Uterine smooth muscle cell (primary cell): ENCODE measurements at places on chromosomes 13 and 19. TPM values are rescaled to one million over a fixed set of nuclear protein-coding genes. Genes with fewer than 3 reads are reported as not detected.

Gene PLA2G4C
- 3.2 and 4.6 TPM in 2 replicates for total RNA-seq

Gene MCEMP1
- total RNA-seq, result not detected in 2 replicates

Gene ZNF763
- 0.55 and 1.1 TPM in 2 replicates for total RNA-seq

Gene ZNF829
- total RNA-seq, result 3.7 TPM in 2 replicates

Gene PLD3
- 127 and 267 TPM in 2 replicates for total RNA-seq

Gene NPAS1
- 0.33 and 0.50 TPM in 2 replicates for total RNA-seq

Gene CYP2S1
- total RNA-seq, result 0.22 and 0.25 TPM in 2 replicates

Gene FDX2
- total RNA-seq, result 18.2 and 28.6 TPM in 2 replicates

Gene ZNF154
- 0.44 and 0.87 TPM in 2 replicates for total RNA-seq

Gene SCGB2B2
- under 0.01 TPM in 1 of 2 replicates, not detected in the other for total RNA-seq

Gene ATP8B3
- total RNA-seq, result 1.9 and 2.7 TPM in 2 replicates

Gene CAPN12
- total RNA-seq, result not detected in 2 replicates

Gene LRRC8E
- total RNA-seq, result 9.2 and 10.7 TPM in 2 replicates

Gene FCGBP
- 0.11 and 2.1 TPM in 2 replicates for total RNA-seq

Gene DNAAF3
- total RNA-seq, result 0.33 and 0.75 TPM in 2 replicates

Gene AMER2
- under 0.01 TPM in 1 of 2 replicates, not detected in the other for total RNA-seq

Gene ACTN4
- total RNA-seq, result 314 and 514 TPM in 2 replicates

Gene DMRTC2
- not detected in 2 replicates for total RNA-seq

Gene FGF21
- total RNA-seq, result not detected in 2 replicates

Gene FLT1
- total RNA-seq, result 3.1 and 6.2 TPM in 2 replicates

Gene ALOX5AP
- 0.25 TPM in 1 of 2 replicates, not detected in the other for total RNA-seq

Gene ZFP36
- total RNA-seq, result 1.8 and 3.0 TPM in 2 replicates

Gene FFAR1
- not detected in 2 replicates for total RNA-seq

Gene ERICH6B
- not detected in 2 replicates for total RNA-seq

Gene TRAPPC5
- 74.4 and 78.4 TPM in 2 replicates for total RNA-seq

Gene CEACAM7
- not detected in 2 replicates for total RNA-seq

Gene METTL21C
- not detected in 2 replicates for total RNA-seq

Gene SPACA4
- total RNA-seq, result not detected in 2 replicates
